ENCODE measurements at places on chromosomes 16 and 17.

GRCh38 chr16:85504242-85504641, 108.9 kb upstream of the GSE1 start:
- no peak for DNase-seq

DNA sequence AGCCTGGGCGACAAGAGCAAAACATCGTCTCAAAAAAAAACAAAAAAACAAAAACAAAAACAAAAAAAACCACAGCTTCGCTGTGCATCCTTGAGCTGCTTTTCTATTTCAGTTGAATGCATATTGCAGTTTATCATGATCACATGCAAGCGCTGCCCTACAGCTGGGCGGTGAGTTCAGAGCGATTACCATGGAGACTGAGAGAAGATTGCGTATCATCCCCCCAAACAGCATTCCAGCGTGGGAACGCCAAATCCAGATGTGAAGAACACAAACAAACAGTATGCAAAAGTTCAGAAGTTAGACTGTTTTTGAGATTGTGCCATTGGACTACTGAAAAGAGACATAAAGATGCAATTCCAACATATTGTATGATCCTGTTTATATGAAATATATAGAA, 15.1 kb upstream of the SLC52A1 start:
- no peak for DNase-seq

DNA sequence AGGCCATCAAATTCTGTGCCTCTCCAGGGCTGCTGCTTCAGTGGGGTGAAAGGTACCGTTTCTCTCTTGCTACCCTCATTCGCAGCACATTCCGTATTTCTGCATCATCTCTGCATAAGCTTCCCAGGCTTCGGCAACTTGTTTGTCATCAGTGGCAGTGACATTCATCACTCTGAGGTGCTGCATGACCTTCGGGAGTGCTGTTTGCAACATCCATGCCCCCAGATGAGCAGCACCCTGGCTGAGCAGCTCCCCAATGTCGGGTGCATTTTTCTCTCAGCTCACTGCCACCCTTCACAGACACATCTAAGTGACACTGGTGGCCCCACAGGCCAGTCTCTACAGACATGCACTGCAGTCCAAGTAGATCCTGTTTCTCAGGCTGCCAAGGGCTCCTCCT, 3.8 kb downstream of the CREBBP start:
- DNase-seq: no peak

DNA sequence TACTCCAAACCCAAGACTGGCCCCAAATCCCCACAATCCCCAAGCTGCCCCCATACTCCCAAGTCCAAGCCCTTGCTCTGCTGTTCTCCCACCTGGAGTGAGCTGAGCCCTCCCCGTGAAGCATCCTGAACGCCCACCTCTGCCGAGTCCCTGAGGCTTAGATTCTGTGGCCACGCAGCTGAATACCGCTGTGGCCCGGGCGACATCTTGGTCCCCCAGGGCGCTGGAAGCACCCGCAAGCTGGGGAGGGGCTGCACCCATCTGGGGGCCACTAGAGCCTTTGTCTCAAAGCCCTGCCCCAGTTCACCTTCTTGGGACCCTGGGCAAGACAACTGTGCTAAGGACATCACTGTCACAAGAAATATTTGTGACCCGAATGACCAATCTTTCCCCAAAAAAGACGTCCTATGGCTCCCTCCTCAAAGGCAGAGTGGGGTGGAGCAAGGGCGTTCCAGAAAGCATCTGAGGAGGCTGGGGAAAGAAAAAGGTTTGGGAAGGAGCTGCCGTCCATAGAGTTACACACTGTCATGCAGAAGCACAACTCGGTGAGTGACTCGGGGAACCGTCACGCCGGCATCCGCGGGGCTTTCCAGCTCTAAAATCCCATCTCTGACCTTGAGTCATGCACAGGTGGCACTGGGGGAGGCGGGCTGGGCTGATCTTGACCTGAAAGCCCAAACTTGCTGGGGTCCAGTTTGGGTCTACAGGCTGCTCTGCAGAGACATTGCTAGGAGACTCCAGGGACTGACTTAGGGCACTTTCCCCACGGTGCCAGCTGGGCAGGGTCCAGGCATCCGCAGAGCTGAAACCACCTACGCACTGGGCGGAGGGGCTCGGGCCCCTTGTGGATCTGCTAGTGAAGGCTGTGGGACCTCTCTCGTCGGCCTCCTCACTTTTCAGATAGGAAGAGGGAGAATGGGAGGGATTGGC, 6.6 kb downstream of the PTX4 start:
- no peak for DNase-seq

DNA sequence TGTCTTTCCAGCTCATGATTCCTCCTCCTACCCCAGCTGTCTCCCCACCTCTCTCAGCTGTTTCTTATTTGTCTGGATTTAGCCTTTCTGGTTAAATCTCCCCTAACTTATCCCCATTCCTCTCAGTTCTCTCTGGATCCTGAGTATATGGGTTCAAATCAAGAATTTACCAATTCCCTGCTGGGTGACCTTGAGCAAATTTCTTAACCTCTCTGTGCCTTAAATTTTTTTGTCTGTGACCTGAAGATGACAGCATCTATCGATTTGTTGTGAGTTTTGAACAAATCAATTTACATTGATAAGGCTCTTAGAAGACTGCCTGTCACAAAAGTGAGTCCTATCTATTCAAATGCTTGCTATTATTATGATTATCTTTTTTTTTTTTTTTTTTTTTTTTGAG, 2.0 kb upstream of the KCNG4 start:
- DNase-seq: no peak

Measured in frontal cortex (tissue), 4 donors.